Stimulated activated CD8-positive, alpha-beta memory T cell treated with anti-CD3 and anti-CD28 coated beads, Interleukin-15, amount 100 ng/mL, for 4 hours (primary cell): ENCODE measurements at places on chromosomes 7 and 10.

- DNase-seq, result peak; percentile 55
Measured at GRCh38 chr7:101856473-101857357, 39.3 kb downstream of the CUX1 start.

DNA sequence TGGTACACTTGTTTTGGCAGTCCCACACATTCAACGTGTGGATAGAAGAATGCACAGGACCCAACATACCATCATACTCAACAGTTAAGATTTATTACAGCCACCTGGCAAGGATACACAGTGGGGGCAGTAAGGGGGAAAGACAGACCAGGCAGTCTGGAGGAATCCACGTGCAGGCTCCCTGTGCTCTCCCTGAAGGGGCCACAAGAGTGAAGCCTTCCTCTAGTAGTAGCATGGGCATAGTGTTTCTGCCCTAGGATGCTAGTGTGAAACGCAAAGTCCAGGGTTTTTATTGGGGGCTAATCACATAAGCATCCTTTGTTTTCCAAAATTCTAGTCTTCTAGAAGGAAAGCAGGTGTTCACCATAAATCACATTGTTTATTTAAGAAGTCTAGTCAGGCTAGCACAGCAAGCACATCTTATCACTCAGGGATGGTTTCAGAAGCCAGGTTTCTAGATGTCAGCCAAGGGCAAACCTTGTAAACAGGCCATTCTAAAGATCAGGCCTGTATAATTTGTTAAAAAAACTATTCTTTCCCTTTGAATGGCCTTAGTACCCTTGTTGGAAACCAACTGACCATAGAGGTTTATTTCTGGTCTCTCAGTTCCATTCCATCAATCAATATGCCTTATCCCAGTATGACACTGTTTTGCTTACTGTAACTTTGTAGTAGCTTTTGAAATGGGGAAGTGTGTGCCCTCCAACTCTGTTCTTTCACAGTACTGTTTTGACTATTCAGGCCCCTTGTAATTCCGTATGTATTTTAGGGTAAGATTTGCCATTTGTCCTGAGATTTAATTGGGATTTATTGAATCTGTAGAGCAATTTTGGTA lies 12.4 kb upstream of the TFAM start:
- no peak for DNase-seq

DNA sequence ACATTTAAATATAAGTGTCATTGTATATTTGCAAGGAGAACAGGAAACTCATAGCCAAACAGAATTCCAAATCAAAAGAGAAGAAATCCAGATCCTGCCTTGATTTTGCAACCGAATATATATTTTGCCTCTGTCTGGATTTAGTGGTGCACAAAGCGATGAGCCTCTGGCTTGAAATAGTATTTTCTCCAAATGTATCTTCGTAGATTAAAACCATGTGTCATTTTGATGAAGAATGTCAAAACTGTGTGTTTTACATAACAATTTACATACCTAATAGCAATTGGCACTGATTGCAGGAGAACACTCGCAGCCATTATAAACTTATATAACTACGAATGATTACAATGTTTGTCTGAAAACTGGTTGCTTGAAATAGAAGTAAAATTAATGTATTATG lies 156.4 kb downstream of the ARID5B start:
- DNase-seq, result no peak

DNA sequence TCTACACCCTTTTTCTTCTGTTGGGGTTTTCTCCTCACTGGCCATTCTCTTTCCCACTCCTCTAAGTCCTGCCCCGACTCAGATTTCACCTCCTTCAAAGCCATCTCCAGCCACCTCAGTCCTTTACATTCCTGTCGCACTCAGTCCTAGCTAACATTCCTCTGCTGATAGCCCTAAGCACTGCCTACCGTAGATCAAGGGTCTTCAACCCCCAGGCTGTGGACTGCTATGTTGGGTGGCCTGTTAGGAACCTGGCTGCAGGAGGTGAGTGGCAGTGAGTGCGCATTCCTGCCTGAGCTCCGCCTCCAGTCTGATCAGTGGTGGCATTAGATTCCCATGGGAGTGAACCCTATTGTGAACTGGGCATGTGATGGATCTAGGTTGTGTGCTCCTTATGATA lies 11.2 kb downstream of the PFKFB3 start:
- no peak for DNase-seq

- DNase-seq, result no peak
Measured at GRCh38 chr7:50213622-50214017, 90.9 kb upstream of the IKZF1 start.

DNA sequence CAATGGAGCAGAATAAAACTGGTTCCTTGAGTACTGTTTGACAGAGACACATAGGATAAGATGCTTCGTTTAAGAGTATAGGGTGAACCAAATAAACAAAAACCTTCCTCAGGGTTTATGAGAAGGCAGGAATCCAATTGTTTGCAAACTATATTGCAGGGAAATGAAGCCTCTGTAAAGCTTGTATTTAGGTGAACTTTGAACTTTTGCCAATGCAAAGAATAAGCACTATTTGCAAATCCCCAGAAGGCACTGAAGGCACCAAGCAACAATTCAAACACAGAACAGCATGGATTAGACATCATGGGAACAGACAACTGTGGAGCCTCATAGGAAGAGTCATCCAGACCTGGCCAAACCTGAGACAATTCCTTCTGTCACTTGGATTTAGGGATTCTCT lies 47.1 kb upstream of the WASL start:
- DNase-seq, result no peak

GRCh38 chr10:78310481-78311080 lies 276.9 kb downstream of the RPS24 start:
- DNase-seq, result no peak

GRCh38 chr7:28922624-28923331 lies 35.4 kb downstream of the TRIL start:
- DNase-seq, result peak; percentile 11

DNA sequence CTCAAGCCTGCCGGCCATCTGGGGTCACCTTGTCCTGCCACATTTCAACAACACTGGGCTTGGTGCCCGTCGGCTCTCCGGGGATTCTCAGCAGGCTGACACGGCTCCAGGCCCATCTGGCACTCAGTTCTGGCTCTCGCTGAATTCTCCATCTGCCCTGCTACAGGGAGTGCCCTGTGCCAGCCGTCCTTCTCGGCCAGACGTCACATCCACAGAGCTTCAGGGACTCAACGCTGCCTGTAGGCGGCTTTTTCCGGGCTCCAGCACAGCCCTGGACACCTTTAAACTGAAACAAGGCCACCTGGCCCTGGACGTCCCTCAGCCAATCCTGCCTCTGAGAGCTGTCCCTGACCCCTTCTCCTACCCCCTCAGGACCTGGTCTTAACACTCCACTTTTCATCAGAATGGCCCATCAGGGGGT lies 43.0 kb downstream of the TMEM130 start:
- DNase-seq, result no peak

DNA sequence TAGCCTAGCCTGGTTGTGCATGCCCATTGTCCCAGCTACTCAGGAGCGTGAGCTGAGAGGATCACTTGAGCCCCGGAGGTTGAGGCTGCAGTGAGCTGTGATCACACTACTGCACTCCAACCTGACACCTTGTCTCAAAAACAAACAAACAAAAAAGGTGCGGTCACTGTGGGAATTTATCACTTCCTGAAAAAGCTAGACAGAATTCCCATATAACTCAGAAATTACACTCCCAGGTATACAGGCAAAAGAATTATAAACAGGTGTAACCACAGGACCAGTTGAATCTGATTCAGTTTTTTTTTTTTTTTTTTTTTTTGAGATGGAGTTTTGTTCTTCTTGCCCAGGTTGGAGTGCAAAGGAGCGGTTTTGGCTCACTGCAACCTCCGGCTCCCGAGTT lies 3.2 kb upstream of the OGDH start:
- DNase-seq, result no peak

GRCh38 chr10:69636273-69636575 lies 6.2 kb downstream of the FAM241B start:
- DNase-seq, result no peak

DNA sequence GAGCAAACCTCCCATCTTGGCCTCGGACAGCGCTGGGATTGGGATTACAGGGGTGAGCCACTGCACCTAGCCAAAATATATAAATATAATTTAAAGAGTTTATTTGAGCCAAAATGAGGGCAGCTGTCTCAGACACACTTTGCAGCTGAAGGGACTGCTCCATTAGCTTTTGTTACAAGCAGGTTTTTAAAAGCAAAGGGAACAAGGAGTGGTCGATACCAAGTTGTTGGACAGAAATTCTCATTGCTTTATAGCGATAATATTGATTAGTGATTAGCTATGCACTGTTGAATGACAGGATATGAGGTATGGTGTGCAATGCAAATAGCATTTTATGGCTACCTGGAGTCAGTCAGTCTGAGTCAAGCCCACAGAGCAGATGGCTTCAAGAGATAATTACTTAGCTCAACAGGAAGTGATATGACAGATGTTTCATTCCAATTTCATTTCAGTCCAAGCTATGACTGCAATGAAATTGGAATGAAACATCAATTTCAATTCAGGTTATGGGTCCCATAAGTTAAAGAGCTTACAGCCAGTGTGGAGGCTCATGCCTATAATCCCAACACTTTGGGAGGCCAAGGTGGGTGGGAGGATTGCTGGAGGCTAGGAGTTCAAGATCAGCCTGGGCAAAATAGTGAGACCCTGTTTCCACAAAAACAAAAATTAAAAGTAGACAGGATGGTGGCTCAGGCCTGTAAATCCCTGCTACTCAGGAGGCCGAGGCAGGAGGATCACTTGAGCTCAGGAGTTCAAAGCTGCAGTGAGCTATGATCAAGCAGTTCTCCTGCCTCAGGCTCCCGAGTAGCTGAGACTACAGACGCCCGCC lies 23.1 kb downstream of the TYW1 start:
- DNase-seq, result no peak

DNA sequence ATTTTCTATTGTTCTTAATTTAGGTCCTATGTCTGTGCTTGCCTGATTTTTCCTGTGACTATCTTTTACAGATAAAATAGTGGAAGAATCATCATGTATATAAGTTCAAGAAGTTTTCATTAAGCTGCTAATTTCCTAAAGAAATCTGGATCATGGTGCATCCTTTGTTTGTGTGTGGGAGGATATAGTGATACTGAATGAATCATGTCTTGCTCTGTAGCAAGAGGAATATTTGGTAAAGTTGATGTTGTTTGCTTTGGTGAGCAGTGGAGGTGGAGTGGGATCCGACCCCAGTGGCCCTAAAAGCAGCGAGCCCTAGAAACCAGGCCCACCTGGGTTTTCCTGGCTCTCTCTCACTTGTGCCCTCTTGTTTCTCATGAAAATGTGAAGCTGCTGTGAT lies 83.7 kb downstream of the CCNY start:
- no peak for DNase-seq

DNA sequence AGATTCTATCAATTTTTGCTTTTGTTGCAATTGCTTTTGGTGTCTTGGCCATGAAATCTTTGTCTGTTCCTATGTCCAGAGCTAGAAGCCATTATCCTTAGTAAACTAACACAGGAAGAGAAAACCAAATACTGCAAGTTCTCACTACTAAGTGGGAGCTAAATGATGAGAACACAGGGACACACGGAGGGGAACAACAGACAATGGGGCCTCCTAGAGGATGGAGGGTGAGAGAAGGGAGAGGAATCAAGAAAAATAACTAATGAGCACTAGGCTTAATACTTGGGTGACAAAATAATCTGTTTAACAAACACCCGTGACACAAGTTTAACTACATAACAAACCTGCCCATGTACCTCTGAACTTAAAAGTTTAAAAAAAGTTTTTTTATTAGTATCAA lies 78.2 kb downstream of the ANKRD26 start:
- DNase-seq, result no peak

DNA sequence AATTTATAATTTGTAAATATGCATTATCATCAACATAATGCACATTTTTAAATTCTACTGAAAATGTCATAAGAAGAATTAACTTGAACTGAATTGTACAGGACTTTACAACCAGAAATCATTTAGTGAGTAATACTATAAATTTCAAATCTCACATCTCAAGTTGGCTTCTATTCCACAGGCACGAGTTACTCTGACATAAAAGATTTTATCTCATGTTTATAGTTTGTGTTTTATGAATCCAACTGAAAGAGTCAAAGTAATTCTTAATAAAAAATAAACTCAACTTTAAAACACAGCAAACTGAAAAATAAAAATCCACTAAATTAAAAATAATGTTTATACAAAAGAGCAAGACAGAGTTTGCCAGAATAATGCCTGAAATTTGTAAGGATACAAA lies 129.2 kb downstream of the CD36 start:
- no peak for DNase-seq

GRCh38 chr7:36884351-36884750 lies 160.1 kb upstream of the AOAH start:
- DNase-seq, result no peak

DNA sequence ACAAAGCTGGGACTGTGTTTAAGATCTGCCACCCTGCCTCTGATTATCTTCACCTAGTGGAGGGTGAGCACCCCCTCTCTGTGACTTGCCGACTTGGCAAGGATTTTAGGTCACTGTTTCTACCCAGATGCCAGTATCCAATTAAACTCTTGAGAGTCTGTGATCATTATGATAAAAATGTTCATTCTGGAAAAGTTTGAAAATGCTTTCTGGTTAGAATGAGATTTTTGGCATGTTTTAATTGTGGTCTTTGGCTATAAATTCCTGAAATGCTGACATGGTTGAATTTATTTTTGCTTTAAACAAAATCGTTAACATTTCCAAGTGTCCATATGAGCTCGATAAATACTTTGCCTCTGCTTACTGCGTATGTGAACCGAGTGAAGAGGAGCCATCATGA lies 221.4 kb downstream of the BICC1 start:
- DNase-seq, result no peak

DNA sequence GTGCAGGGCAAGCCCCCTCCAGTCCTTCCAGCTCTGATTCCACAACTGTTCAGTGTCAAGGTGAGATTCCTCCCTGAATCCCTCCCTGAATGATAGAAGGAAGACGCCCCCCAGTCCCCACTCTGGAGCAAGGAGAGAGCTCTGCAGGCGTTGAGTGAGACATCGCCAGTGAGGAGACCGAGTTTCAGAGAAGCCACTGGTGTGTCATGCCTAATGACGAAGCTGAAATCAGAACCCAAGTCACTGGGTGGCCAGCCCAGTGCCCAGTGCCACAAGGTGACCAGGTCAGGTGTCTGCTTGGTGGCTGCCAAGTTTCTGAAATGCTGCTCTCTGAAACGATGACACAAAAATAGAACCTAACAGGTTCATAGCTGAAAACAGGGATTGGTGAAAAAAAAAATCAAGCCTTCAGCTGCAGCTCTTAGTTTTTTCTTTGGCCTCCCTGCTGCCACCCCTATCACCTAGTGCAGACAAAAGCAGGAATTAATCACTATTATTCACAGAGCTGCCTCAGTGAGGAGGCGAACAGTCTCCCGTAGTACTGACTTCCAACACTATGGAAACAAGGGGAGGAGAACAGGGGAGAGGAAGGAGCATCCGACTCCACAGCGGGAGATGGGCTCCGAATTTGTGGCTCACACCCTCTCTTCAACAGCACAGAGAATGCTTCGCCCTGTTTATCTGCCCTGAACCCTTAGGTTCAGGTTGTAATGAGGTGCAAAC lies 153.5 kb downstream of the ARHGAP12 start:
- DNase-seq, result no peak

GRCh38 chr10:131694168-131694780 lies 206.5 kb upstream of the PPP2R2D start:
- no peak for DNase-seq

GRCh38 chr10:132257271-132257670 lies 50.5 kb downstream of the STK32C start:
- DNase-seq, result peak; percentile 21

- DNase-seq, result no peak
Measured at GRCh38 chr10:75807456-75807855, 376.0 kb downstream of the LRMDA start.
